ENCODE measurements at places on chromosomes 11 and 22.
A peak's percentile ranks its signal among the peaks of the same experiment; 100 is the strongest.

DNA sequence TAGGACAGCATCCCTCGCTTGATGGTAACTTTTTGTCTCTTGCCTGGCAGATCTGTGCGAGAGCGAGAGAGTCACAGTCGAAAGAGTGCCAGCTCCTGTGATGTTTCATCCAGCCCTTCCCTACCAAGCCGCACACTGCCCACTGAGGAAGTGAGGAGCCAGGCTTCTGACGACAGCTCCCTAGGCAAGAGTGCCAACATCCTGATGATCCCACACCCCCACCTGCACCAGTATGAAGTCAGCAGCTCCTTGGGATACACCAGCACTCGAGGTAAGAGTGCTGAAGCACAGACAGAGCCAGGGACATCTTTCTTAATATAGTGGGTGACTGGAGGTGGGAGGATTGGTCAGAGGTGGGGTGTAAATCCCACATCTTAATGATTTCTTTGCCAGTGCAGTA, 61.1 kb downstream of the DEPDC5 start:
- DNase-seq = no peak

DNA sequence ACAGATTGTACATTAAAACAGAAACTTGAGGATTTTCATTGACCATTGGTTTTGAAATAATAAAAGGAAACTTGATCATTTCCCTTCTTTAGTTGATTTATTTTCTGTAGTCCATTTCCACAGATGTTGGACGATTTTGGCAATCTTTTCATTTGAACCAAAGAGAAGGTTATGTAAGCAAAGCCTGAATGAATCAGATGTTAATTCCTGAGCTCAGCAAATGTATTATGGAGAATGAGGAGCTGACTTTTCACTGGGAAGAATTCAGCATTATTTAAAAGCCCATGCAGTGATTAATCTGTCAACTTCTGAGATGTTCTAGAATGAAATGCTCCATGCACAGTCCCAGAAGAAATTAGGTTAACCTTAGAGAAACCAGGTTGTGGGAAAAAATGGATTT, 29.0 kb downstream of the ELMOD1 start:
- DNase-seq = no peak

GRCh38 chr22:25563761-25564319, 635 bp upstream of the GRK3 start:
- DNase-seq = no peak

- no peak for DNase-seq
Measured at GRCh38 chr11:78595436-78596130, 20.9 kb upstream of the NARS2 start.

DNA sequence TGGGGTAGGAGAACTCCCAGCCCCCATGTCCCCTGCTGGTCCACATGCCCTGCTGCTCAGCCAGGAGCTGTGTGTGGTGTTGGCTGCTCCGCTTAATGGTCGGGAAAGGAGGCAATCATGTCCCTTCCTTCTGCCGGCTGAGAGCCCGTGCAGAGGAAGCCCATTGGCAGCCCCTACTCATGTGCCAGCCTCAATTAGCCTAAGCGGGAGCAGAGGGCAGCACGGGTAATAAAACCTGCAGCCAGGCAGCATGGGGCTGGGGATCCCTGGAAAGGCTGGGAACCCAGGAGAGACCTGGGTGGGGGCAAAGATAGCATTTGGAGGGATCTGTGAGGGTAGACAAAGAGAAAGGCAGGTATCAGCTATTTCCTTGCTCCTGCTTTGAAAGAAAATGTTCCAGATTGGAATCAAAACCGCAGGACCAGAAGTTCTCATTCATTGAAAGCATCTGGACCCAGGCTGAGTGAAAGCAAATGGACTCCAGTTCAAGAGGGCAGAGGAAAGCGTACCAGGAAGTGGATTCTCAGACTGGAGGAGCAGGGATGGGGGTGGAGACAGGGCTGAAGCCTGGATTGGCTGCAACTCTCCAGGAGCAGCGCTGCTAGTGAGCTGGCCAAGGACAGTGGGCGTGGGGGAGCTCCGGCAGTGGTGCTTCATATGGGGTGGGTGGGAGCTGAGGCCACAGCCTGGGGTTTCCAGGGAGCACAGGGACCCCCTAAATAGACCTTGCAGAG, 103.4 kb upstream of the NECTIN1 start:
- no peak for DNase-seq

- no peak for DNase-seq
Measured at GRCh38 chr11:66867425-66868040, 10.7 kb downstream of the LRFN4 start.

DNA sequence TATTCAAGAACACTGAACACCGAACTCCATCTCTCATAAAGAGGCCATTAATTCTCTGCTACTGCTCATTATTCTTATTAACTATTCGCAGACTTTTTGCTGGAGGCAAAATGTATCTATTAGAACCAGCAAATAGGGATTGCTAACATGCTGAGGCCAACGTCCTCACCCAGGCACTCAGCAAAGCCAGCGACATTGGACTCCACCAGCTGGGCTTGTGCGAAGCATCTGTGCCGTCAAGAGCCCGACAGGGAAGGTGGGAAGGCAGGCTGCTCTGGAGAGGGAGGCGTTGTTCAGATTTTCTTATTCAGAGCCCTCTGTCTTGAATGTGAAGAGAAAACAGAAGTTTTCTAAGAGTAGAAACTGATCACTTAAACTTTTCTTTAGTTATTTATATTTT, 615.6 kb upstream of the KIRREL3 start:
- no peak for DNase-seq

- DNase-seq = no peak
Measured at GRCh38 chr11:80860632-80861031, 1419.8 kb upstream of the TENM4 start.

DNA sequence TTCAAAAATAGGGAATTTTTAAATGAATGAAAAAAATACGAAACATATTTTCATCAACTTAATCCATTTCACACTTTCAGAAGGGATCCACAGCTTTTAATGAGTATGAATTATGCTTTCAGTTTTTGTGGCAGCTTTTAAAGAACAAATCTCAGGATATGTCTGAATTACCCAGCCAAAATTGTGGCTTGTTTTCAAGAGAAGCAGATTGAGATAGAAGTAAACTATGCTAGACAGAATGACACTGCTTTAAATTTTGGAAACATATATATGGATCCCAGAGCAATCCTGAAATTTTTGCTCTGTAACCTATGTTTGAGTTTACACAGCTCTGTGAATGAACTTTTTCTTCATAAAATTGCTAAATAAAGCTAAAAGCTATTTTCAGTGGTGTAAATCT, 2.4 kb upstream of the HINFP start:
- DNase-seq = no peak

GRCh38 chr11:102824556-102824955, 18.9 kb downstream of the MMP3 start:
- DNase-seq = no peak

GRCh38 chr11:116317212-116317611, 455.6 kb downstream of the BUD13 start:
- no peak for DNase-seq

GRCh38 chr11:17314904-17315426, 36.6 kb upstream of the NCR3LG1 start:
- DNase-seq = no peak

DNA sequence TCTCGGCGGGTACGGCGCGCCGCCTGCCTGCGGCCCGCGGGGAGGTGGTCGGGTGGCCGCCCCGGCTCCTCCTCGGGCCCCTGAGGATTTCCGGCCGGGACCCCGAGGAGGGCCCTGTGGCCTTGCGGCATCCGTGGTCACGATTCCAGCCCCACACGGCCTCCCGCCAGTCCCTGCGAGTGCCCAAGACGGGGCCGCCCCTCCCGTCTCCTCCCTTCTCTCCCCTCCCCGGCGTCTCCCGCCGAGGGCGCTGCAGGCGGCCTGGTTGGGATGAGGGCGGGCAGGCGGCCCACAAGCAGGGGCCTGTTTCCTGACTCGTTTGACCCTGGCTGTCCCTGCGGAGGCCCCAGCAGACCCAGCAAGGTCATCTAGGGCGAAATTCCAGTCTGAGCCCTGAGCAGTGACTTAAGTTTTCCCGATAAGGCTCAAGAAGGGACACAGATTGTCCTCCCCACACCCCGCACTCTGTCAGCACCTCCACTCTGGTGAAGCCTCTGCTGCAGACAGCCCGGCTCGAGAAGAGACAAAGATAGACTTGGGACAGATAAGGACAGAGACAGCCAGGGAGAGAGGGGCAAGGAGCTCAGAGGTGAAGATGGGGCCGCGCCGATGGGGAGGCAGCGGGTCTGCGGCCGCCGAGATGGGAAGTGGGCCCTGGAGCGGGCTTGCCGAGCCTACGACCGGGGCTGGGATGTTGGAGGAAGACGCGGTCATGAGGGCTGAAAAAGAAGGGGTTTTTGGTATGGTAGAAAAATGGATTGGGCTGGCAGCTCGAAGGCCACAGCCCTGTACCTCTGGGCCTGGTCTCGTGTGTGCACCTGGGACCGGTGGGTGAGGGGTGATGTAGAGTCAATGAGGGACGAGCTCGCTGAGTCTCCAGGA, 95.0 kb downstream of the SWAP70 start:
- peak; percentile 17 for DNase-seq

DNA sequence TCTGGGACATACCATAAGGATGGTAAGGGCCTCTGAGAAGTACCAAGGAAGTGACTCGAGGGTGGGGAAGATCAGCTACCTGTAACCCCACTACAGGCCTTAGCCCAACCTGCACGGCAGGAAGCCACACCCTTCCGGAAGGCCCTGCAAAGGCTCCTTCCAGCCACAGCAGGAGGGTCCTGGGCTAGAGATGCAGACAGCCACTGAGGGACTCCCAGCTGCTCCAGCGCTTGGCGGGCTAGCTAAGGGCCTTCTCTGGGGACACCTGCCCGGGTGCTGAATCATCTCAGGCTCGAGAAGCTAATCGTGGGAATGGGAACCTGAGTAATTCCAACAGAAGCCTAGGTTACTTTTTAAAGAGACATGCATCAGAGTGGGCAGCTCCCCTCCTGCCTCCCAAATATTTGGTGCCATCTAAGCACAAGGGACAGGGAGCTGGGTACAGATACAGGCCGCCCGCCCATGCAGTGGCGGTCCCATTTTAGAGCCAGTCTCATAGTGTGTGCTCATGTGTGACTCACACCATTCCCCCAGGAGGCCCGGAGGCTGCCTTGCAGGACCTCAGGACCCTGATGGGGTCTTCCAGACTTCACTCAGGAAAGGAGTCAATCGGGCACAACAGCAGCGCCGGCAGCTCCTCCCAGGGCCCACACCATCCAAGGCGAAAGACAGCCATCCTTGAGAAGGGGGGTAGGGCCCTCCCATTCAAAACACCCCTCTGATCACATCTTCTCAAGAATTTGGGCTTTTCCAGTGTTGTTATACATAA, 8.0 kb downstream of the MYH9 start:
- DNase-seq = peak; percentile 47

GRCh38 chr11:113384551-113384950, 3.0 kb upstream of the ANKK1 start:
- DNase-seq = no peak

DNA sequence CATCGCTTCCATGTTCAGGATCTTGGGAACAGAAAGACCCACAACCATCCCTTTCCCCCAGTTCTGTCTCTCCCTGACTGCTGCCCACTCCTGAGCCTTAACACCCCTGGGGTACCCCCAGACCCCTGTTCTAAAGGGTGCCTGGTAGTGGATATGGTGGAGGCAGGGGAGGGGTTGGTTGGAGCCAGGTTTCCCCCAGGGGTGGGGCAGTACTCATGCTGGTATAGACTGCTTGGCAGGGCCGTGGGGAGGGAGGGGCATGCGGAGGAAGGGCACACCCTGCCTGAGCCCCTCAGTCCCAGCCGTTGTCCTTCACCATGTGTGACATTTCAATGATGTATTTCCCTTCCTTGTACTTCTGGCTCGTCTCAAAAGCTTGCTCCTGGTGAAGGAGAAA, 4.0 kb downstream of the YPEL4 start:
- DNase-seq = no peak

GRCh38 chr22:20084547-20085413, 4.7 kb downstream of the DGCR8 start:
- DNase-seq = no peak

DNA sequence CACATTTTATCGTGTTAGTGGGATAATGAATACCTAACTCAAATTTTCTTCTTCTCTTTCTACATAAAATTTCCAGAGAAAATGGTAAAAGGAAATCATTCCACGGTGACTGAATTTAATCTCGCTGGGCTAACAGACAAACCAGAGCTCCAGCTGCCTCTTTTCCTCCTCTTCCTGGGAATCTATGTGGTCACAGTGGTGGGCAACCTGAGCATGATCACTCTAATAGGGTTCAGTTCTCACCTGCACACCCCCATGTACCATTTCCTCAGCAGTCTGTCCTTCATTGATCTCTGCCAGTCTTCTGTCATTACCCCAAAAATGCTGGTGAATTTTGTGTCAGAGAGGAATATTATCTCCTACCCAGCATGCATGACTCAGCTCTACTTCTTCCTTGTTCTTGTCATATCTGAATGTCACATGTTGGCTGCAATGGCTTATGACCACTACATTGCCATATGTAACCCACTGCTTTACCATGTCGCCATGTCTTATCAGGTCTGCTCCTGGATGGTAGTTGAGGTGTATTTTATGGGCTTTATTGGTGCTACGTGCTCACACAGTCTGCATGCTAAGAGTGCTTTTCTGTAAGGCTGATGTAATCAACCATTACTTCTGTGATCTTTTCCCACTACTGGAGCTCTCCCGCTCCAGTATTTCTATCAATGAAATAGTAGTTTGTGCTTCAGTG, 24.1 kb downstream of the OR10D3 start:
- no peak for DNase-seq

- no peak for DNase-seq
Measured at GRCh38 chr11:35531246-35531645, 5.8 kb upstream of the PAMR1 start.

DNA sequence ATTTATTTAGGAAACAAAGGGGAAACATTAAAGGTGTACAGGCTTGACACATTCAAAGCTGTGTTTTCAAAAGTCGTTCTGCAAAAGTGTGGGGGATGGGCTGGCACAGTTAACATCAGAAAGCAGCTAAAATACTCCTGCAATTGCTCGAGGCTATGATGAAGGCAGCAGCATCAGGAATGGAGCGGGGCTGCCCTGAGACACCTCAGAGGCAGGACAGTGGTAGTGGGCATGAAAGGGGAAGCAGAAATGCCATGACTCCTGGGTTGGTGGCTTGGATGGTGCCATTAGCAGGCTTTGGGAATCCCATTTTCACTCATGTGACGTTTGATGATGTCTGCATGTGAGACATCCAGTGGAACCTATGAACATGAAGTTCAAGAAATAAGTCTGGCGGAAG, 646 bp downstream of the NCAPD3 start:
- no peak for DNase-seq

GRCh38 chr11:69554849-69555248, 73.4 kb downstream of the LINC01488 start:
- no peak for DNase-seq

GRCh38 chr11:133181066-133181465, 351.2 kb downstream of the OPCML start:
- DNase-seq = no peak

DNA sequence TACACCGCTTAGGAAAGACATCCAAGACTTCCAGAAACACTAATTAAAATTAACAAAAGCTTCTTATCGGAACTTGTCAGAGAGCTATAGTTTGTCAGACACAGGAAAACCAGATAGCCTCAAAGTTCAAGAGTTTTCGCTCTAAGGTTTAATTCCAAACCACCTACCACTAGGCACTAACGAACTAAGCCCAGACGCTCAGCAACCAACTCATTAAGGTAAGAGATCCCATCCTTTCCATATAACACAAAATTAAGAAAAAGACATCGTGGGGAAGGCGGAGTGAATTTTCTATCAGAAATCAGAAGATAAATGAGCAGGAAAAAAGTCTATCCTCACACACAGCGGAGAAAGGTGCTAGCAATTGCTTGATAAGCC, 382 bp downstream of the IMMP1L start:
- DNase-seq = no peak
